Uterus (tissue), 4 donors: ENCODE measurements at places on chromosomes 5 and 9.

DNA sequence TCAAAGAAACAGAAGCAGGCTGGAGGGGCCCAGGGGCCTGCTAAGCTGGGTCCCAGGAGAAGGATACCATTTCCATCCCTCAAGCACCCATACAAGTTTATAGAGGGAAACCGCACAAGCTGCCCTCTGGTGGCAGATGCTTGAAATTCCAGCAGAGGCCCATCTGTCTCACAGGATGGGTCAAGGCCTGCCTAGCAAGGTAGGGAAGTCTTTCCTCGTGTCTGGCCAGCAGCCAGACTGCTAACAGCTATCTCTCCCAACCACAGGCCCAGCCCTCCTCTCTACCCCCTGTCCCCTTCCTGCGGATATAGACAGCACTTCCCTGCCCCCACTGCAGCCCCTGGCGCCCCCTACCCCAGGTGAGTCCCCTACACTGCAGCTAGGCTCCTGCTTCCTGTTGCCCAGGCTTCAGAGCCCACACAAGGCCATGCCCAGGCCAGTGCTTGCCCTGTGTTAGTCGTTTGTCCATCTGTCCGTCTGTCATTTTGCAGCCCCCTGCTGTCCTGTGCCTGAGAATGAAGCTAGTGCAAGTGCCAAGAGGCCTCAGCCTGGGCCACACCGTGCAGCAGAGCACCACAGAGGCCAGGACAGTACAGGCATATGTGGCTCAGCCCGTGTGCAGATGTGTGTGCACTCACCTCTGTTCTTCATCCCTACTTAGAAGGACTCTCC is 26.2 kb downstream of the TCF7 start:
- no peaks in the 10 kb centered on the region for H3K36me3 ChIP-seq
- H3K27ac ChIP-seq: no peak overlapping the region
- no peaks in the 10 kb centered on the region for H3K4me1 ChIP-seq

GRCh38 chr5:9324348-9325077 is 221.4 kb downstream of the SEMA5A start:
- DNase-seq: no peak
- no peak overlapping the region for H3K27ac ChIP-seq
- no peaks in the 10 kb centered on the region for H3K36me3 ChIP-seq

- no peaks in the 10 kb centered on the region for H3K36me3 ChIP-seq
- no peaks in the 10 kb centered on the region for H3K4me1 ChIP-seq
- DNase-seq: no peak
- H3K27me3 ChIP-seq: no peaks in the 10 kb centered on the region
Observed at GRCh38 chr5:176545737-176546509, 3.2 kb upstream of the CDHR2 start.

- no peak for DNase-seq
- peaks cover 4% of the 10 kb centered on the region for H3K4me1 ChIP-seq
- no peak overlapping the region for H3K27ac ChIP-seq
- no peak overlapping the region for H3K4me3 ChIP-seq
- H3K27me3 ChIP-seq: no peaks in the 10 kb centered on the region
Observed at GRCh38 chr9:121185774-121186403, 15.8 kb downstream of the RAB14 start.

- H3K36me3 ChIP-seq: no peaks in the 10 kb centered on the region
- H3K4me1 ChIP-seq: peaks cover 3% of the 10 kb centered on the region
- H3K27ac ChIP-seq: peak overlapping the region; percentile 75
- DNase-seq: peak; percentile 75
- peak overlapping the region; percentile 21 for H3K4me3 ChIP-seq
- no peaks in the 10 kb centered on the region for H3K27me3 ChIP-seq
Observed at GRCh38 chr9:130689937-130690700, 3.5 kb upstream of the EXOSC2 start.

DNA sequence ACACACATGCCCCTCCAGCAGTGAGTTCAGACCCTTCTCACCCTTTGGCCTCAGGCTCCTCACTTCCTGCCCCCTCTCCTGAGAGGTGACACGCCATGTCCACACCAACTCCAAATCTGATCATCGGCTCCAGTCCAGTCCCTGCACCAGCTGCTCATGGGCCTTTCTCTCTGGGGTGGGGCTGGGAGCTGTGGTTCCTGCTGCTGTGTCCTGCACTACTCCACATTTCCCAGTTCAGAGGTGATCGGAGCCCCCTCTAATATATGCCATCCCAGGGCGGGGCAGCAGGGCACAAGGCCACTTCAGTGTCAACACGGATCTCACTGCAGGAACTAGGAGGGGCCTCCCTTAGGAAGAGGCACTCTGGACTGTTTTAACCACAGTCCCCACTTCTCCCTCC is 91.5 kb downstream of the ADAMTS2 start:
- H3K4me1 ChIP-seq: no peaks in the 10 kb centered on the region
- no peak overlapping the region for H3K27ac ChIP-seq
- H3K4me3 ChIP-seq: no peak overlapping the region
